ENCODE measurements at places on chromosomes 6 and 20. TPM values are rescaled to one million over a fixed set of nuclear protein-coding genes. Genes with fewer than 3 reads are reported as not detected.

The WTAP gene
- total RNA-seq = 164 TPM

The PIGU gene
- total RNA-seq = 11.1 TPM

The WASF1 gene
- total RNA-seq = 0.45 TPM

The EXOC2 gene
- total RNA-seq = 26.5 TPM

The TMEM181 gene
- total RNA-seq = 44.8 TPM

The TDRD6 gene
- not detected for total RNA-seq

The CRISP2 gene
- not detected for total RNA-seq

The TRIM15 gene
- total RNA-seq = not detected
